Activated T-helper 17 cell treated with anti-CD3 and anti-CD28 coated beads, Interleukin-2, amount 50 U/mL, for 72 hours (primary cell): ENCODE measurements at places on chromosomes 7 and 10.

- ATAC-seq, result no peak
These were observed 34.1 kb downstream of the NET1 start for GRCh38 chr10:5446390-5446926.

DNA sequence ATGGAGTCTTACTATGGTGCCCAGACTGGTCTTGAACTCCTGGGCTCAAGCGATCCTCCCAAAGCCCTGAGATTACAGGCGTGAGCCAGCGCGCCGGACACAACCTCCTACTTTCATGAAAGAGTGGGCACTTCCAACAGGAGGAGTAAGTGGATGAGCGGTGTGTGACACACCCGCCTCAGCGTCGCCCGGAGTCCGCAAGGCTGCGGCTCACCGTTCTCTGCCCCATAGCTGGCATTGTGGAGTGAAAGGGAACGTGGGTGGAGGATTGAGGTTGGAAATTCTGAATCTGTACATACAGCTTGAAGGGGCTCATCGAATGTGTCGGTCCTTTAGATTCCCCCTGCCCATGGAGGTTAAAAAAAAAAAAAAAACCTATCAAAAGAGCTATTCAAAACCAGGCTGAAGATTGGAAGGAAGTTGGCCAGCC is 524 bp upstream of the PRXL2A start:
- ATAC-seq, result peak; percentile 89

DNA sequence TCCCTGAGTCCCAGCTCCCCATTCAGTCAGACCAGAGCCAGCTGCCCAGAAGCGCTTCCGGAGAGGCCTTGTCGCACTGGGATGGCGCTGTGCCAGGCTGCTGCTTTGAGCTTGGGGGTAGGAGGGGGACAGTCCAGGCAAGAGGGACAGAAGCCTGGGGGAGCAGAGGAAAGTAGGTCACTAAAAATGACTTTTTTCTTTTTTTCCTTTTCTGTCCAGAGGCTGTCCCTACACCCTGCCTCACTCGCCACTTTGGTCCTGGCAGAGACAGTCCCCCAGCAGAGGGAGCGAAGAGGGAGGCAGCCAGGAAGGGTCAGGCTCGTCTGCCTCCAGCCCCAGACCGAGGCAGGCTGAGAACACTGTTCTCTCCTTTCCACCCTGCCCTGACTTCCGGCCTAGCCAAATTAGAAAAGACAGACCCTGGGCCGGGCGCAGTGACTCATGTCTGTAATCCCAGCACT is 15.8 kb upstream of the TRIM8 start:
- ATAC-seq, result no peak

DNA sequence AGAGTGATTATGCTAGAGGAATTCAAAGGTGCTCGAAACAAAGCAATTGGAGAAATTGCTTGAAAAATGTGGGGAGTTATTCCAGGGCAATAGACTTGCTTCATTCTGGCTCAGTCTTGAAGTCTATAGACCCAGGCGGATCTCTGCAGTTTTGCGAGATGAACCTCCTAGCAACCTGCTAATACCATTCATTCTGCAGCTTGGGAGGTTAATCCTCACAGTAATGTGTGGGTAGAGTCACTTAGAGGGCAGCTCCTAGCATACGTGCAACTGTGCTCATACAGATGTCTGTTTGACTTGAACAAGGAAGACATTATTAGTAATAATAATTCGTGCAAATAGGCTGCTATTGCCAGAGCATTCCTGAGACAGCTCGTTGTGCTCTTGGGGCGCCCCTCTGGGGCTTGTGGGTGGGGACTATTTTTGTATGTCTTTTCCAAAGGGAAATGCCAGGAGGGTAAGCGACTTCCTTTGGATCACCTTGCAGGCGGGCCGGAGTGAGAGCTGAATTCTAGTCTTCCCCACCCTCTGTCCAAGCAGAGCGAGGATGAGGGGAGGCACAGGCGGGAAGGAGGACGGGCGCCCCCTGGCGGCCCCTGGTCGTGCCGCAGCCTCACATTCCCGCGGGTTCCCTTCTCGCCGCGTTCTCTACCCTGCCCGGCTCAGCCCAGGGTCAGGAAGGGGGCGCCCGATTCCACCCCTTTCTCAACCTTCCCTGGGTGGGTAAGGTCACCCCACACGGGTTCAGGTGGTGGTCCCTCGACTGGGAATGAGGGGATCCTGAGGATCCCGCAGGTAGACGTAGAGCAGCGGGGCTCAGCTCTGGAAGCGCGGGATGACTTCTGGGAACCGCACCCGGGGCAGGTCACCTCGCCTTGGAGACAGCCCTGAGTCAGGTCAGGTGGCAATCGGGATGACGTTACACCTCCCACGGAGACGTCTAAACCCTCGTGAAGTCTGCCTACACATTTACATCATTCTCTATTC is 241.5 kb downstream of the PHTF2 start:
- ATAC-seq, result peak; percentile 89

- no peak for ATAC-seq
These were observed 117.0 kb upstream of the NEBL start for GRCh38 chr10:21014141-21014540.

GRCh38 chr10:122249303-122249850 is 21.7 kb upstream of the BTBD16 start:
- no peak for ATAC-seq

DNA sequence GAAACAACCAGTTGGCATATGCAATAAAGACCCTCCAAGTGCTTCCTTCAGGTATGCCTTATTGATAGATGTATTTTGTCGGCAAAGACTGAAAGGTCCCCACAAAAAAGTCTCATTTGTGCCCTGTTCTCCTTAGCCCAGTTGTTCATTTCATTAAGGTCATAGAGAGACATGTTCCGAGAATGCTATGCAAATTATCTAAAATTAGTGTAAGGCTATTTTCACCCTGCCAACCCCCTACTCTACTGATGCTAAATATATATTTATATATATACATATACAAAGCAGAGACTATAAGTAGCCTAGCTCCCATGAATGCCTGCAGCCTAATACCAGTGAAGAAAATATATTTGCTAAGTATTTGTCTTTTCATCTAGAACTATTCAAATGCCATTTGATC is 96.7 kb upstream of the ADO start:
- no peak for ATAC-seq

DNA sequence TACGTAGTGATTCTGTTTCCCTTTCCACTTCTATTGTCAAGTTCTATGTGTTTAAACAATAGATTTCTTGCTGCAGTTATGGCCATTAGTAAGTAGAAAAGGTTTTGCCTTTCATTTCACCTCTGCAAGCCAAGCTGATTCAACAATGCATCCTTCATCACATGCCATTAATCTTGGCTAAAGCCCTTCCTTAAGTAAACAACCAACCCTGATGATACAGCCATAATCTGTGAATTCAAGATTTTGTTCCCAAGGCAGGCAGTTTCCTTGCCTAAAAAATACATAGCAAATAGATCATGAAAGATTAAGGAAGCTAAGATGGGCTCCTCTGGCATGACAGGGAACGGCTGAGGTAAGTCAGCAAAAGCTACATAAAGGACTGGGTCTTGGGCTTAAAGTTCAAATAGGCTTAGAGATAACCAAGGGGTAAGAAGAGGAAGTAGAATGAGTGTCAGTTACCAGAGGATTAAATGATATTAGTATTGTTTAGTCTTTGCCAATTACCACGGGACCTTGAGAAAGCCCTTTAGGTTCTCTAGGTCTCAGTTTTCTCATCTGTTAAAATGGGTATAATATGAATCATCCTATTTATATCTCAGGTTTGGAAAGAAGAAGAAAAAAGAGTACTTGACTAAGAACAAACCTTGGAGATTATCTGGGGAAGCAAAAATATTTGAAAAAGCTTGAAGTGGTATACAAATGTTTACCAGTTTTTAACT is 35.9 kb upstream of the ANK3 start:
- ATAC-seq, result no peak

GRCh38 chr7:117800841-117801240 is 72.4 kb downstream of the CTTNBP2 start:
- ATAC-seq, result no peak

- ATAC-seq, result no peak
These were observed 81.0 kb upstream of the NOBOX start for GRCh38 chr7:144484445-144484844.

GRCh38 chr10:101000127-101000914 is 713 bp downstream of the LZTS2 start:
- no peak for ATAC-seq

GRCh38 chr10:48661441-48661840 is 23.2 kb upstream of the WDFY4 start:
- no peak for ATAC-seq

GRCh38 chr7:39987641-39988347 is 37.7 kb downstream of the CDK13 start:
- no peak for ATAC-seq

- no peak for ATAC-seq
These were observed 7.0 kb downstream of the HHEX start for GRCh38 chr10:92696606-92697383.

- no peak for ATAC-seq
These were observed 14.1 kb downstream of the CRYGN start for GRCh38 chr7:151425670-151426440.

GRCh38 chr7:75531359-75531821 is 39.3 kb downstream of the SPDYE5 start:
- ATAC-seq, result no peak

GRCh38 chr7:143315776-143316175 is at the start of gene CLCN1:
Gene CLCN1, plus strand, starts transcription at chr7:143316111. Its CDS starts 102 bp downstream, at chr7:143316213.
- no peak for ATAC-seq
